Right cardiac atrium (tissue), 5 donors: ENCODE measurements at places on chromosomes 3 and 15.

- DNase-seq: no peak
These were observed 966.7 kb upstream of the ROBO1 start for GRCh38 chr3:80734483-80734882.

DNA sequence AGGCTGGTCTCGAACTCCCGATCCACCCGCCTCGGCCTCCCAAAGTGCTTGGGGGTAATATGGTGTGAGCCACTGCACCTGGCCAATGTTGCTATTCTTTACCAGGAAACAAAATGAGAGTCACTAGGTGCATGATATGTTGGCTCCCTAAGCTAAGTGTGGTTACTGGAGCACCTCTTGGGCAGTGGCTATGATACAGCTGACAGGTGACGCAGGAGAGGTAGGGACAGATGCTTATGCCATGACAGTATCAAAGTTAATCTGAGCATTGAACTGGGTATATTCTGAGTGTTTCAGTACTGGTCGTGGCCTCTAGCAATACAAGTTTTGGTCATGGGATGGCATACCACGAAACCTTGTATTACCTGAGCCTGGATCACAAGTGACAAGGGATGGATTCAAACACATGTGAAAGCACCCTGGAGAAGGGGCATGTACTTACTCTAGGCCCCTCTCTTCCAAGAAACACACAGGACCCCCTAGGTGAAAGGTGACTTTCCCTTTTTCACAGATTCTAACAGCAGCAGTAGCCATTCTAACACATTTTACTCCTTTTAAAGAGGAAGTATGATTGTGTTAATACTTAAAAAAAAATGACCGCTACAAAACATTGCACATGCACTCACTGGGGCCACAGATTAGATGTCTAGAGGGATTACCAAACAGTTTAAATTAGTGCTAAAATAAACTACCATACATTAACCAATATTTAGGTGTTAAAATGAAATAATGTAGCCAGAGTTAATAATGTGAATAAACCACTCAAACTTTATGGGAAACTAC is 467.3 kb downstream of the SHQ1 start:
- DNase-seq: no peak

- no peak for DNase-seq
These were observed 38.6 kb downstream of the ZXDC start for GRCh38 chr3:126436826-126437717.

DNA sequence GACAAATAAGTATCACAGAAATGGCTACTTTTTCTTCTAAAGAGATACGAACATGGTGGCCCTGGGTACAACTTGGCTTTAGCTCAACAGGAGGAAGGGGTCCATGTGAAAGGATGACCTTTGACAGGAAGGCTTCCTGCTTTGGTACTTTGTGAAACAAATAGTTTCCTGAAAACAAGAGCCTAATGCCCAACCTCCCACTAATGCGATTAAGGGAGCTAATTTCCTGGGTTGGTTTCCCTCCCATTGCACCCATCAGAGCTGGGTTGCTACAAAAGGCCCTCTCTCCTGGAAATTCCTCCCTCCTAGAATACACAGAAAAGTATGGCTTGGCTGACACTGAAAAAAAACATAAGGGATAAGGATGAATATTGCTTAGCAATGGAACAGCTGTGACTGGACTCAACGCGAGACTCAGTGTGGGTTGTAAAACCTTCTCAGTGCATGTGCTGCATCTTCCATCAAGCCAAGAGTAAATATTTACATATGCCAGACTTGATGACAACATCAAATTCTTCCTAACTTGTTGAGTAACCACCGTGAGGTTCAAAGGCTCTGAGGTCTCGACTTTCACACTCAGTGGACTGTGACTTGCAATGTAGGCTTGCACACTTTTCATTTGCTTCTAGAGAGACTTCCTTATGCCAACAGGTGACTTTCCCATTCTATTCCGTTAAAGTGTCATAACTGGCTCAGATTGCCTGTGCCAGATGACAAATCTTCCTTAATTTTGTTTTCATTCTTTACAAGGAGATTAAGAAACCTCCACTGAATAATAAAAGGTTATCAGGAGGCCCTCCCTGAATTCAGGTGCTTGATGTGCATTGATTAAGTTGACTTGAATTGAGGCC is 60.1 kb downstream of the ADAMTS9 start:
- no peak for DNase-seq

DNA sequence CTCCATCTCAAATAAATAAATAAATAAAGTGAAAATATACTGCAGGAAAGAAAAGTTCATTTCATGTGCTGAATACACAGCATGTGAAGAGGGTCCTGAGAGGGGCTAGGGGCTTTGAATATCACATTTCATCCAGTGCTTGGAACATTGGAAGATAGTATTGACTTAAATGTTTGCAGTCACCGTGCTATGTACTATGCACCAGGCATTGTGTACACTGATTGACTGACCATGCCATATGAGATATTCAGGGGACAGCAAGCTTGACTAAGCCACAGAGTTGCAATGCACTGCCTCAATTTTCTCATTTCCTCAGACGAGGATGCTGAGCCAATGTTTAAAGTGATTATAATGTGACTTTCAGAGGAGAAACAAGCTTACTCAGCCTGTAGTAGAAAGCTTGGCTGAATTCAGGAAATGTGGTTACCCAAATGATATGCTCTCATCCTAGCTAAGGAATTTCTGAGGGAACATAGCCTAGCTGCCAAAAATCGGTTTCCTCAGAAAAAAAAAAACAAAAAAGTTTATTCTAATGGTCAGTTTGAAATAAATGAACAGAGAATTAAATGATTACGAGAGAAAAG is 557.9 kb downstream of the FGF12 start:
- DNase-seq: no peak

DNA sequence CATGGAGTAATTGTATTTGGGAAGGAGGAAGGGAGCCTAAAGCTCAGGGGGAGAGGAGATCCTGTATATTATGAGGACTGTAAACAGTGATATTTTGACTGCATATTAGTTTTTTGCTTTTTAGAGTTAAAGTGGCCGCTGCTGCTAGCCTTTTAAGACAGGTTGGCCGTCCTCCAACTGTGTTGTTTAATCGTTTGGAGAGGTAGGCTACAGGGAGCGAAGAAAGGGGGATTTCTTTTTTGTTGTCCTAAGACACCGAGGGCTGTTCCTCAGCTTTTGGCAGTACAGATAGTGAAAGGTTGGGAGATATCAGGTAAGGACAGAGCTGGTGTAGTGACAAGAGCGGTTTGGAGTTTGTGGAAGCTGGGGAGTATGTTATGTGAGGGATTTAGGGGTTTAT is 38.2 kb upstream of the RNF7 start:
- DNase-seq: no peak

DNA sequence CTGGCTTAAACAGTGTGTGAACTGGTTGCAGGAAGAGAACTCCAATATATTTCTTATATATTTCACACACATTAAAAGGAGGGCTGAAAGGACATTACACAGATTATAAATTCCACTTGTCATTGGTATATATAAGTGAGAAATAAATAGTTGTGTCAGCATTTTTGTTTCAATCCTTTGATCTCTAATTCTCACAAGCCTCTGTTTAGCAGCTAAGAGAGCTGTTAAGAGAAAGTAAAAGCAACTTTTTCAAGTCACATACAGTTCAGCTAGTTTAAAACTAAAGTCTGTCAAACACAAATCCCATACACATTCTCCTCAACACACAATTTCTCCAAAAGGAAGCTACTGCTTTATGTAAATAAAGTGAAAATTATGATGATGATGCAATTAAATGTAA is 70.5 kb upstream of the CCDC39 start:
- DNase-seq: no peak

GRCh38 chr3:33096093-33096868 is 665 bp downstream of the GLB1 start:
- peak; percentile 60 for DNase-seq

GRCh38 chr3:142159083-142159740 is 9.9 kb upstream of the TFDP2 start:
- no peak for DNase-seq

DNA sequence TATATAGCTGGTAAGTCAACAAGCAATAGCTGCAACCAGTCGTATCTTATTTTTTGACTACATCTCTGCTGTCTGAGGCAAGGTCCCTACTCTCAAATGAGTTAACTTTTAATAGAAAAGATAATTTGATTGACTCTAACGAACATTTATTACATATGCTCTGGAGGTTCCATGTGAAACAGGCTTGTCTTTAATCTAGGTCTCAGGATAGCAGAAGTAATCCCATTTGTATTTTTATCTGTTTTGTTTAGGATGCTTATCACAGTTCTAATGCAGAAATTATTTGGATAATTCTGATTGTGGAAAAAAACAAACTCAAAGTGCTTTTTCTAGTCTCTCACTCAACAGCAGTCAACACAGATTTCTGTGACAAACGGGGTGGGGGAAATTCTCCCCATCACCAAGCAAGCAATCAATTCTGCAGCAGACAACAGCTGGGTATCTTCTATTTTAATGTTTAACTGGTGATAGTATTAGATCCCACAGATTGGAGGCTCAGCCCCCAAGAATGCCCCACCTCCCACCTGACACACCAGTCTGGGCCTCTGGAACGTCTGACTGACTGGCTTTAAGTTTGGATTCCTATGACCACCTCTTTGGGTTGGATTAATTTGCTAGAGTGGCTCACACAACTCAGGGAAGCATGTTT is 58.8 kb downstream of the ITPR1 start:
- no peak for DNase-seq

DNA sequence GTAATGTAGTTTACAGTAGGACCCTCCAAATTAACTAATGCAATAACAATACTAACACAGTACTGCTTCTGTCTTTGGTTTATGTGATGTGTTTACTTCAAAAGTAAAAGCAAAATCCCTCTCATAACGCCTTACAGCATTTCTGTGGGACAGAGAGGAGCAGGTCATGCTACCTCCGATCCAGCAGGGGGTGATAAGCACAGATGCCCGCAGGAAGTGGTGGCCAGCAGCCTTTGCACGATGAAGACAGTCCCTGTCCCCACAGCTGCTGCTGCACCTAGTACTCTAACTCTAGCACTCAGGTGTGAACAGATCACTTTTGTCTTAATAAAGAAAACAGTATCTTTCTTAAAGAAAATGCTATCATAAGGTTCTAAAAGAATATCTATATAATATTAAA is 38.3 kb downstream of the ANO10 start:
- no peak for DNase-seq

GRCh38 chr3:42102571-42102970 is 11.4 kb downstream of the TRAK1 start:
- DNase-seq: no peak

- DNase-seq: no peak
These were observed 20.4 kb downstream of the NUDT16 start for GRCh38 chr3:131401978-131402377.

GRCh38 chr3:128050597-128050996 is 1.6 kb upstream of the SEC61A1 start:
- no peak for DNase-seq

GRCh38 chr3:186427627-186428281 is 65.7 kb upstream of the DGKG start:
- DNase-seq: peak; percentile 64

DNA sequence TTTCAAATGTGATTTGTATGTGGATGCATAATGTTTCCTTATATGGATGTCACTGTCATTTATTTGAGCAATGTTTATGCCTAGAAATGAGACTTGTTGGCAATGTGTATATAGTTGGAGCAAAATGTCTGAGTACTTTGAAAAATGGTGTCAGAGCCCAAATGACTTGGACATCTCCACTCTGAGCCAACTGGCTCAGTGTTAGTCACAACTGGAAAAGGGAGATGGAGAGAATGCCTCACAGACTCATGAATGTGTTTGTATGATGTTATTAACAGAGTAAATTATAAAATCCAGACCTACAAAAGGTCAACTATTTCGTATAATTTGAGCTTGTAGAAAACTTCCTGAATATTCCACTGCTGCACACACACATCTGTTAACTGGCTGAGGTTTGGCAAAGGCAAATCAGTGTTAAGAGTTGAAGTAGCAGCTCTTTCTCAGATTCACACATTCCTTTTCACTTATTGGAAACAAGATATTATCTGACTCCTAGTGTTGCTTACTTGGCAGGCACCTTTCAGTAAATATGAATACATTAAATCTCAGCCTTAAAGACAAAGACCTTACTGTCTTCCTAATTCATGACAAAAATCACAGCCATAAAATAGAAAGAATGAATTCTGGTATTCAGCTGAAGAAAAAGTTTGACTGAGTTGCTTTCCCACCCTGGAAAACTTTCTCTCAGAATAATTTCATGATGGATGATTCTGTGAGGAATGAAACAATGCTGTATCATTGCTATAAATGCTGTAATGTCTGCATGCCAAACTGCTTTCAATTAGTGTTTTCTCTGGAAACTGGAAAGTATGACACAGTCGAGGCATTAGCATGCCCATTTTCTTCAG is 27.0 kb downstream of the ADIPOQ start:
- DNase-seq: no peak

DNA sequence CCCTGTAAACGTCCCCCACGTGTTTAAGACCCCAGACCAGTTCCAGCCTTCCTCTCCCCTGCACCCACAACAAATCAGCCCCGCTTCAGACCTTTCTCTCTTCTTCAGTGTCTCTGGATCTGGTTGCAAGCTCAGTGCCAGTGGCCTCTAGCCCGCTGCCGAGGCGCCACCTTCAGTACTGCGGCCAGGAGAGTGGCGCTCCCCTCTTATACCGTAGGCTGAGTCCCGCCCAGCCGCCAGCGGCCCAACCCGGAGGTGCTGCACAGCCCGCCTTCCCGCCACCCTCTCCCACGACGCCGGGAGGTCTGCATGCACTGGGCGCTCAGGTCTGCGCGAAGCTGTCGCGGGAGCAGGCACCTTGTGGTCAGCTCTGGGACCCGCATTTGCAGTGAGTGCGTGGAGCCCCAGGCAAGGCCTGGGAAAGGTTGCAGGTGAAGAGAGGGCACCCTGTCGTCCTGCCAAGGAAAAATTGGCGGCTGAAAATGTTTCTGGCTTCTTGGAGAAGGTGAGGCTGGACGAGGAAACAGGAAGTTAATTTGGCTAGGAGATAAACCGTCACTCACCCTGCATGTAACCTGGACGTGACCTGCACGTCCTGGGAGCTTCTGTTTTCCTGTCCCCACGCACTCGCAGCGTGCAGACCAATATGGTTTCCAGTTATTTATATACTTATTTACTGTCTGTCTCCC is at the start of gene C2CD4B:
TSS of gene C2CD4B (minus strand) at position 182 of the 689 bp plus-strand sequence. CDS start 301 bp downstream, outside the sequence.
- peak; percentile 88 for DNase-seq

DNA sequence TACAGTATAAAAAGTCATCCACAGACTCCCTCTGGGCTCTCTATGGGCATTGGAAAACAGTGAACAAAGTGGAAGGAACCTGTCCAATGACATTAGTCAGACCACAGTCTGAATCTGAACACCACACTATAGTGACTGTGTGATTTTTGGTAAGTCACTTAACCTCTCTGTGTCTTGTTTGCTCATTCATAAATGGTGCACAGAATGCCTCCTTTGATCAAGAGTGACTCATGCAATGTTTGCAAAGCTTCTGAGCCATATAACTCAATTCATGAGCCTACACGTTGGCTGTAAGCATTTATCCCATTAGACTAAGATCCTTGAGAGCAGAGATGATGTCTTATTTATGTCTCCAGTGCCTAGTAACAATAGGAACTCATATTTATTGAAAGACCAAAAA is 46.7 kb downstream of the SV2B start:
- no peak for DNase-seq

- DNase-seq: no peak
These were observed 429.6 kb downstream of the LPP start for GRCh38 chr3:188583341-188584161.

- DNase-seq: no peak
These were observed 6.6 kb upstream of the KBTBD8 start for GRCh38 chr3:66991459-66991858.
